Right lung (tissue), 10 donors: ENCODE measurements at places on chromosomes 5 and 9. TPM values are rescaled to one million over a fixed set of nuclear protein-coding genes. Genes with fewer than 3 reads are reported as not detected.

DNA sequence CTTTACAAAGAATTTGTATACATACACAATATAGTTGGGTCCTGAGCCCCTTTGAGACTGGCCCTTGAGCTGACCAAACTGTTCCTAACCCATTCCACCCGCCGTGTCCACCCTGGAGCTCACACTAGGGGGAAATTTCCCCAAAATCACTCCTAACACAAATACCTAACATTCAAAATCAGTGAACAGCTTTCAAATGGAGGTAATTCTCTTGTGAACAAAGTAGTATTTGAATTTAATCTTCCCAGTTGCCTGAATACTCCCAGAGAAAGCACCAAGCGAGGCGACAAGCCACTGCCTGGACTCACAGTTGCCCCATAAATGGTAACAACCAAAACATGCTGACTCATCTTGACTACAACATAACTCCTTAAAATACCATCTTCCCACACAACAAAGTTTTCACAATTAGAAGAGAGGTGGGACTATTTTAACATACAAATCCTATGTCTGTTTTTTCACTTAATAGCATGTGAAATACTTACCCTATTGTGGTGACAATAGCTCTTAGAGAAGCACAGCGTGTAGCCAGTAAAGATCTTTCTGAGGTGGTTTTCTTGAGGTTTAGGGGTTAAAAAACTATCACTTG lies 31.7 kb upstream of the SCAMP1 start:
- DNase-seq = no peak

GRCh38 chr5:32014096-32014745 lies 159.9 kb downstream of the GOLPH3 start:
- DNase-seq = no peak

GRCh38 chr9:37038302-37038942 lies 4.4 kb upstream of the PAX5 start:
- DNase-seq = no peak

DNA sequence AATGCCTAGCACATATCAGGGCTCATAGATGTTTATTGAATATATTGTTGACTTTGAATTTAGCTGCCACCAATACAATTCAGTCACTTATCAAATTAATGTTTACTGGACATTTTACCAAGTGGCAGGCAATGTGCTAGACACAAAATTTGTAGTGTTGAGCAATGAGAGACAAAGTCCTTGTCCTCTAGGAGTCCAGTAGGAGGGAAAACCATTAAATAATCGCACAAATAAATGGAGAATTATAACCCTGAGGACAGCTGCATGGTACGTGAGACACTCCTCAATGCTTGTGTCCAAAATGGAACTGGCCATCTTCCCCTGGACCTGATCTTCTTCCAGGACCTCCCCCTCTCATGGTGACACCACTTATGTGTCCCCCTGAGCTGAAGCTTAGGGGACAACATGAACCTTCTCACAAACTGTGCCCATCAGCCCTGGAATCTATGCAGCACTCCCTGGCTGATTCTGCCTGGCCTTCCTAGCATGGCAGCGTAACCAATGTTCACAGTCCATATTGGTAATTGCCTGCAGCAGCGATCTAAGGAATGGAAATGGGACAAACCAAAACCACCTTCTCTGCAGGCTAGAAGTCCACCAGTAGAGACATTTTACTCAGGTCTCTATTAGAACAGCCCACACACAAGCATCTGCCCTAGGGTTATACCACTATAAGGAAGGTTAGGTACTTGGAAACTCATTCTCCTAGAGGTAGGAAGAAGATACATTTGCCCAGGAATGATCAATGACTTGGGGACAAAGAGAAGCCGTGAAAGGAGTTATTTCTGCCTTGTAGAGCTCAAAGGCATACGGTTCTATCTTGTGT lies 75.5 kb downstream of the FGF1 start:
- no peak for DNase-seq

- DNase-seq = no peak
Measured at GRCh38 chr5:63822614-63823013, 139.6 kb downstream of the HTR1A start.

DNA sequence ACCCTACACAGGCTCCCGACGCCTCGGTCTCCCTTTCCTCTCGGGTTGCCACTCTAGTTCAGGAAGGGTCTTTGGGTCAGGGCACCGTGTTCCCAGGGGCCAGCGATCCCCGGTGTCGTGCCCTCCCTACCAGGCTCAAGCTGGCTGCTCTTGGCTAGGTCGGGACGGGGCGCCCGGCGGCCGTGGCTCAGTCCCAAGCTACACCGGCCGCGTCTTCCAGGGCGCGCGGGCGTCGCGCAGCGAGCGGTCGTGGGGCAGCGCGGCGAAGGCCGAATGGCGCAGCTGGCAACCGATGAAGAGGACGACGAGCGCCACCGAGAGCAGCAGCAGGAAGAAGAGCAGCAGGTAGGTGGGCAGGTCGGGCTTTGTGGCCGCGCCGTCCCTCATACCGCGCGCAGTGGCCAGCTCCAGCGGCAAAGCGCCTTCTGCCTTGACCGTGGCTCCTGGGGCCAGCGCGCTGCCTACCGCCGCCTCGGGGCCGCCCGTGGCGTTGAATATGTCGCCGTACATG lies 892 bp downstream of the SMIM32 start:
- DNase-seq = no peak

The TNFSF15 gene
- 12.5 TPM for polyA plus RNA-seq

The ENHO gene
- 1.3 TPM for polyA plus RNA-seq

The GRXCR2 gene
- polyA plus RNA-seq = not detected

The FGF10 gene
- 46.5 TPM for polyA plus RNA-seq

The IL4 gene
- not detected for polyA plus RNA-seq

The TMEM252 gene
- polyA plus RNA-seq = 2.5 TPM

The COQ4 gene
- 66.7 TPM for polyA plus RNA-seq

The DMRT3 gene
- polyA plus RNA-seq = 0.08 TPM
